Femur (tissue), 1 donor: ENCODE measurements at places on chromosomes 7 and 10.

DNA sequence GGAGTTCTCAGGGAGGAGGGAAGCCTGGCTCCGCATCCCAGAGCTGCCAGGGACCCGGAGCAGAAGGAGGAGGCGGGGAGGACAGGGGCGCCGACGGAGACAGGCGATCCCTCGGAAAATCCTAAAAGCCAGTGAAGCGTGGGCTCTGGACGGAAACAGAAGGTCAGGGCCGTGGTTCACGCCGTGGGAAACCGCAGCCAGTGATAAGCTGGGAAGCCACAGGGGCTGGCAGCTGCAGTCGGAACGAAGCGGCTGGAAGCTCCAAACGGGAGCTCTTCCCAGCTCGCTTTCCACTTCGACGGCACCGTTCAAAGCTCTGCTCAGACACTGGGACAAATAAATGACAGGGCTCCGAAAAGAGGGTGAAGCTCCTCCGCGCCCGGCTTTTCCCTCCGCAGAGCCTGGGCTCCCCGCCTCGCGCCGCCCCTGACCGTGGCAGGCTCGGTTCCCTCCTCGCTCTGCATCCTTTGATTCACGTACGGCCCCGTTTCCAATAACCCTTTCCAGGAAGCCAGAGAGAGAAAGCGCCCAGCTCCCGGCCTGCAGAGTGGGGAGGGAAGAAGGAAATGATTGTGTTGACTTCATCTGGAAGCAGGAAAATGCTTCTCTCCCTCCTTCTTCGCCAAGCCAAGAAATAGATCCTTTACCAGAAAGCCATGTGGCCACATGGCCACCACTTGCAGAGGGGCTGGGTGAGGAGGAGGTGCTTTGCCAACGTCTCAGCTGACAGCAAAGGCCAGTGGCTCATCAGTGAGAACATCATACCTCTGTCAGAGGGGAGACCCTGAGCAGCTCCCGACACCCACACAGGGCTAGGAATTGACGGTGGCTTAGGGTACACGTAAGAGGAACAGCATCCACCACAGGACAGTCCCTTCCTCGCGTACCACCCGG lies 57.4 kb downstream of the ADRB1 start:
- DNase-seq, result peak; percentile 66

DNA sequence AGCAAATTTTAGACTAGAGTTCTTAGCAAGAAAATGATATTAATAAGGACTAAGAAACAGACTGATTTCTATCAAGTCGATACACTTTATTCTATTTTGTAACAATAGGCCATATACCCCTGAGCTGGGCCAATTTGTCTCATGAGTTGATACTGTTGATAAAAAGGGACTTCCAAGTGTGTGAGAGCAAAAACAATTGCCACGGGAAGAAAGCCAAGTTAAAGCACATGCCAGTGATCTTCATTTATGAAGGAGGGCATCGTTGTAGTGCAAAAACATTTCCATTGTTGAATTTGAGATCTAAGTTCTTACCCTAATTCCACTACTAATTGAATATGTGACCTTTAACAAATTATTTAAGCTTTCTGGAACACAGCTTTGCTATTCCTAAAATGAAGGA lies 119.9 kb downstream of the CNOT4 start:
- DNase-seq, result no peak

- no peak for DNase-seq
Measured at GRCh38 chr10:71465551-71466252, 69.0 kb downstream of the CDH23 start.

DNA sequence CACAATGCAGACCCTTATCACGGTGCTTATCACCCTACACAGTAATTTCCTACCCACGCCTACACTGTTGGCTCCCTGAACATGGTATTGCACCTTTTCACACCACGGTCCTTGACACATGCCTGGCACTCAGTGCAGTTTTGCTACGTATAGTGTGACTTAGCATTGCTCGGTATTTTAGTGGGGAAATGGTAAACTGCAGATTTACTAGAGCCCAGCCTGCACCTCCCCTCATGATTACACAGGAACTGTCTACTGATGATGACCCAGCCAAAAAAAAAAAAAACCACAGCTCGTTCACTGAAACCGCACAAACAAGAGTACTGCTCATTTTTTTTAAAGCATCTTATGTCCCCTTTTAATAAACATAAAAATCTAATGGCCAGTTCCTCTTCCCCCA lies 124.2 kb upstream of the ZNF746 start:
- no peak for DNase-seq

GRCh38 chr7:82740246-82740848 lies 296.8 kb upstream of the CACNA2D1 start:
- DNase-seq, result no peak

DNA sequence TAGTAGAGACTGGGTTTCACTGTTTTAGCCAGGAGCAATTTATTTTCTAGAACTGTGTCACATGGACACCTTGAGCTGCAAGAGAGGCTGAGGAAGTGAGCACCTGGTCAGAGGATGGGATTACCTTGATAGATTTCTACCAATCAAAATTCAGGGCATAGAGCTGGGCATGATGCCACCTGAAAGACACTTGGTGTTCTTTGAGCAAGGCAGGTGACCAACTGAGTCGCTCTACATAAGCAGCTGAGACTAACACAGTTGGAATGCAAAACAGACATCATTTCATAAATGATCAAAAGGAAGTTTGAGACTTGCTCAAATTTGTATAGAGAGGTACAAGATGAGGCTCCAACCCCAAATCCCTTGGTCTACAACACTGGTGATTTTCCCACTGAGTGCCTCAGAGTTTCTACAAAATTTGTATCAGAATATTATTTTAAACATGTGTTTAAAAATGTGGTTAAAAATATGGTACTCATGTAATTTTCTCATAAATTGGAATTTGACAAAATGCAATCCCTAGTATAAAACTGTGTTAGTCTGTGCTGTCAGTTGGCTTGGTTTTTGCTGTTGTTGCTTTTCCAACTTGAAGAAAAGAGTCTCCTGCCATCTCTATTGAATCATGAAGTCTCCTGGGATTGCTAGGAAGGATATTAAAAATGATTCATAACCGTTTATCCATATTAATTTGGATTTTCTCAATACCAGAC lies 156.4 kb upstream of the MDFIC start:
- DNase-seq, result no peak

DNA sequence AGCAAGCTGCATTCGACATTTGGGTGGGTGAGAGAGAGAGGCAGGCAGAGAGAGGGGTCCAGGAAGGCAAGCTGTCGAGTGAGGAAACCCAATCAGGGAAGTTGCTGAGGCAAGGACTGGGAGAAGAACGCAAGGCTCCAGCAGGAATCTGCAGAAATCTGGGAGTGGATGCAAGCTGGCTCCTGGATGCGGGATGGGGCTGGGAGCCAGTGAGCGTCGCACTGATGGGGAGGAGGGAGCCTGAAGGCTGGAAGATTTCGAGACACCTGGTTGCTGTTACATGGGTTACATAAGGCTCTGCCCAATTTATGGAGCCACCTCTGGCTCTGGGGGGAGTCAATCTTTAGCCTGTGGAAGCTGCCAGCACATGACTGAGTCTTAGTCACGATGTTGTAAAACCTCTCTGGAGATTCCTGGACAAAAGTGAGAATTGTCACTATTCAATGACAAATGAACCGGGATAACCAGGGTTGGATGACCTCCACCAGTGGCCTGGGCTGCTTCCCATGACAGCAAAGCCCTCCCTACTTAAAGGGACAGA lies 51.1 kb upstream of the ADRB1 start:
- DNase-seq, result peak; percentile 39

DNA sequence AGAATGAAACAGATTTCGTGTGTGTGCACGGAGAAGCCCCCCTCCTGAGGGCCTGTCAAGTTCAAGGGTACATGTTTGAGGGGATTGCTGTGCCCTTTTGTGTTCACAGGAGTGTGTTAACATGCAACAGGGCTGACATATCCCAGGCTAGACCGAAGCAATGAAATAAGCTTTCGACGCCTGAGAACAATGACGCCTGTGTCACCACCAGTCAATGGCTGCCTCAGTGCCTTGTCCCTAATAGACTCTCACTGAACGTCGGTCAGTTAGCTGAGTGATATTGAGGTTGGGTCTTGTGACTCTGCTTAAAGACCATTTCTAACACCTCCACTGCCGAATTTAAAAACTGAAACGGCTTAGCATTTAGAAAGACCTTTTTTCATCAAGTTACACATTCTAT lies 175.2 kb upstream of the TCF7L2 start:
- no peak for DNase-seq

DNA sequence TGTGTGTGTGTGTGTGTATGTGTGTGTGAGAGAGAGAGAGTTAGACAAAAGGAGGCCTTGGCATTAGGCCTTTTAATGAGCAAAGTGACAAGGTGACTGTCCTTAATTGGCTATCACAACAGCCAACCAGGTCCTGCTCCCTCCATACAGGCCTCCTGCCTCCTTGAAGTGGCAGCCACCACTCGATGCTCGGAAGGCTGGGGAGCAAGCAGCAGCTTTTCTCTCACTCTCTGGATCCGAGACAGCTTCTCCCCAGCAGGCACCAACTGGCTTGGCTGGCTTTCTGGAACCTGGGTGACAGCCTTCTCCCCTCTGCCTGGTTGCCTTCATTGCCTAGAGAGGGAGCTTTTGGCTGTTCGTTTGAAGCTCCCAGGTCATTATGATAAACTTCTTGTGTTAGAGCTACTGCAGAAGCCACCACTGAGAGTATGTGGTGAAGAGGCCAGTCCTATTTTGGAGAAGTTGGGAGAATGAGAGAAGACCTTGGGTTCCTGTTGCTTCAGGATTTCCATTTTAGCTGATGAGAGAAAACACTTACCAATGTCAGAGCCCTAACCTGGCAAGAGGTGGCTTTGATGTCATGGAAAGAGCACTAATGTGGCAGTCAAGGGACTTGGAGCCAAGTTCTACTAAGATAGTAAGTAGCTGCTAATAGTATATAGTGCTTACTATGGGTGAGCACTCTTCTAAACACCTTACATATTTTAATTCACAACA lies 37.6 kb downstream of the RPS24 start:
- no peak for DNase-seq

- DNase-seq, result peak; percentile 49
Measured at GRCh38 chr10:27638071-27638750, 107.4 kb downstream of the MKX start.

- no peak for DNase-seq
Measured at GRCh38 chr10:98795467-98795866, 348.7 kb upstream of the HPS1 start.

- no peak for DNase-seq
Measured at GRCh38 chr7:115435178-115435577, 513.3 kb downstream of the MDFIC start.

GRCh38 chr7:40165216-40165615 lies 30.4 kb downstream of the SUGCT start:
- no peak for DNase-seq

GRCh38 chr7:125085084-125085483 lies 155.5 kb upstream of the POT1 start:
- DNase-seq, result no peak

DNA sequence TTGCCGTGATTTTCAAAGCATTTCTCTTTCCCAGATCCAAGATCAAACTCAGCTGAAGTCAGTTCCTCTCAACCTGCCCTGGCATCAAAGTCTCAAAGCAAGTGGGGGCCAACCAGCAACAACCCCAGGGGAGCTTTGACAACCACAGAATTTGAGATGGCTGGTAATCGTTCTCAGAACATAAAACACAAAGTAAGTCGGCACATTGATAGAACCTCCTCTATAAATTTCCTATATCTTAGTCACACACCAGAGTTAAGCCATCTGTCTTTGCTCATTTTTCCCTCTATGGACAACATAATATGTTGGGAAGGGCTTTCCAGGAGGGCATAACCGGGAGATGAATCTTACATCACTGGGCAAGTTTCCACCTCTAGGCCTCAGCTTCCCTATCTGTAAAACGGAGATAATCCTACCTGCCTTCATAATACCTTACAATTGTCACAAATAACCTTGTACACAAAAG lies 1.2 kb upstream of the DNAJC9 start:
- no peak for DNase-seq

GRCh38 chr10:35006836-35007235 lies 83.3 kb downstream of the CUL2 start:
- no peak for DNase-seq

DNA sequence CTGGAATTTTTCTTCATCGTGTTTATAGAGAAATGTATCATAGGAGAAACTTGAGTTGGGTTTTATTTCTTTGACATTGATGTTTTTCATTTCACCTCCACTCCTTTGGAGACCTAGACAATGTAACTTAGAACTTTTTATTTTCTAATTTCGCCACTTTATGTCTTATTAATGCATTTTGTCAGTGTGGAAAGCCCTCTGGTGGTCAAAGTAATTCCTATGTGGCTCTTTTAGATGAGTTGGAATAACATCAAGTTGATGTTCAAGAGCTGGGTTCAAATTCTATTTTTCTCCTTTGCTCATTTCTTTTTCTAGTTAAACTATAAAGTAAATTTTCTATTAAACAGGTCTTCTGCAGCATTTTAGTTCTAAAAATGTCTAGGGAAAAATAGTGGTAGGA lies 478.6 kb downstream of the LRMDA start:
- DNase-seq, result no peak

DNA sequence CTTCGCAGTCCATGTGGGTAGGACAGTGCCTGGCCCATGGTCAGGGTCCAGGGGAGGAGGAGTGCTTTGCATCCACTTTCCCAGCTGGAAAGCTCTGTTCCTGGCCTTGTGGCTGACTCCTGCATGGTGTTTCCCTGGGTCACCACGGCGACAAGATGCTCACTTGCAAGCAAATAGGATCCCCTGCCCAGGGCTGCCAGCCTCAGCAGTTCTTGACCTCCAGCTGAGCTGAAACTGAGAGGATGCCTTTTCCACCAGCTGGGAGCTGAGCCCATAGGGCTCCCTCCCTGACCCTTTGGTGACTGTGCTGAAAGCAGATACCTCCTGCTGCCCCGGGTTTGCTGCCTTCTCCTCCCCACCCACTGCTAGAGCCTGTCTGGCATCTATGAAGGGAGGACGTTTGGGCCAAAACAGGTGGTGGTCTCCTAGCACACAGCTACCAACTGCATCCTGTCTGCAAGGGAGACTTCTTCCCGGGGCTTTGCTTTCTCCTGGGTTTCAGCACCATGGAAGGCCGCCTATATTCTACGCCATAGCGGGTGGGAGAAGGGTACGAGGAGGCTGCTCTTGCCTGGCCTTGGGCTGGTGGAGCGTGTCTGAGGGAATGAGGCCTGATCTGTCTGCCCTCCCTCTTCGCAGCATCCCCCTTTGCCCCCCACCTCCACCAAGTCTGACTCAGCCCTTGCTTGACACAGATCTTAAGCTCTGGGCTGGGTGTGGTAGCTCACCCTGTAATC lies 34.4 kb downstream of the UBTD1 start:
- peak; percentile 66 for DNase-seq

GRCh38 chr10:3652886-3653285 lies 132.1 kb downstream of the KLF6 start:
- DNase-seq, result peak; percentile 62

DNA sequence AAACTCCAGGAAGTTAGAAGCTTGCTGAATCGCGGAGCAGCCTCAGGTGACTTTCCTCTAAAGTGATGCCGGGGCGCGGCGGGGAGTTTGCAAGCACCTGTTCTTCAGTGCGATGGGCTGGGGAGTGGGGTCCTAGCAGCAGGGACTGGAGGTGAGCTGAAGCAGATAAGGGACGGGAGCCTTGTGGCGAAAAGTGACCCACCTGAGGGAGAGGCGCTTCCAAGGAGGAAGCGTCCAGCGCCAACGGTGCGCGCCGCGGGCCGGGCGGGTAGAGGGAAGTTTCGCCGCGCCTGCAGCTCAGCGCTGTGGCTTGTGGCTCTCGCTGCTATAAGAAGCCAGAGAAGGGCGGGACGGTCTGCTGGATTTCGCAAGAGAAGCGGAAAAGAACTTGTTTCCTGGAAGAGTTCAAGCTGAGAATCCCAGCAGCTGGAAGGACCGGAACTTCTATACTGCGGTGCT lies at the start of gene STEAP4:
Gene STEAP4 (minus strand): TSS at position 305 of the 459 bp plus-strand sequence. CDS start 22,625 bp downstream, outside the sequence.
- peak; percentile 86 for DNase-seq

GRCh38 chr7:66313886-66314568 lies 108.9 kb downstream of the TPST1 start:
- DNase-seq, result no peak

GRCh38 chr7:121480566-121481335 lies 84.6 kb upstream of the FAM3C start:
- no peak for DNase-seq
